Caco-2 (cell line): ENCODE measurements at places on chromosomes 4 and X. TPM values are rescaled to one million over a fixed set of nuclear protein-coding genes. Genes with fewer than 3 reads are reported as not detected.

DNA sequence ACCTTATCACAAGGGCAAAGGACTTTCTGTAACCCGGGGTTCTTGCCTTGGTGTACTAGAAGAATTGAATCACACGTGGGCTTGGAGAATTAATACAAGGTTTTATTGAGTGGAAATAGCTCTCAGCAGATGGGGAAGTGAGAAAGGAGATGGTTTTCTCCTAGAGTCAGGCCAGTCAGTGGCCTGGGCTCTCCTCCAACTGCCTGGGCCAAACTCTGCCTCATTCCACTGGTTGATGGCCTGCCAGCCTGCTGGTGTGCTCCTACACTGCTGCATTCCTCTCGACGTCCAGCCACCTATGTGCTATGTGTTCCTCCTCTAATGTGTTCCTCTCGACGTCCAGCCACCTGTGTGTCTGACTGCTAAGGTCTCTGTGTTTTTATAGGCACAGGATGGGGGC is 35.3 kb upstream of the SPIN2A start:
- H3K4me3 ChIP-seq: no peak overlapping the region
- no peak overlapping the region for H3K27ac ChIP-seq
- H3K27me3 ChIP-seq: no peaks in the 10 kb centered on the region
- H3K4me1 ChIP-seq: no peaks in the 10 kb centered on the region
- DNase-seq: no peak

DNA sequence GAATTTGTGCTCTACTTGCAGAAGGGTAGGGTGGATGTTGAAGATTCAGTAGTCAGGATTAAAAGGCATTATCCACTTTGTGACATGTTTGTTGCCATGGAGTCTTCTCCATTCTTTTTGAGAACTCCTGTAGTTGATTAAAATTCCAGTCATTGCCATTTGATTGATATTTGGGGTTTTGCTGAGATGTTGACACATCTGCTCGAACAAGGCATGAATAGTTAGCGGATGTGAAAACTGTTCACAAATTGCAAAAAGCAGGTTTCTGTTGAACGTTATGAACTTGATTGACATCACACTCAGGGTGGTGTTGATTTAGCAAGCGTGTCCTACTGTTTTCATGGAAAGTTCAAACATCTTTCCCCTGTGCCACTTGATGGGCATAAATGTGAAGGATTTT is 16.9 kb downstream of the LIMCH1 start:
- H3K27me3 ChIP-seq: no peaks in the 10 kb centered on the region
- no peak overlapping the region for H3K27ac ChIP-seq
- H3K4me1 ChIP-seq: no peaks in the 10 kb centered on the region
- no peak for DNase-seq
- H3K4me3 ChIP-seq: no peak overlapping the region

DNA sequence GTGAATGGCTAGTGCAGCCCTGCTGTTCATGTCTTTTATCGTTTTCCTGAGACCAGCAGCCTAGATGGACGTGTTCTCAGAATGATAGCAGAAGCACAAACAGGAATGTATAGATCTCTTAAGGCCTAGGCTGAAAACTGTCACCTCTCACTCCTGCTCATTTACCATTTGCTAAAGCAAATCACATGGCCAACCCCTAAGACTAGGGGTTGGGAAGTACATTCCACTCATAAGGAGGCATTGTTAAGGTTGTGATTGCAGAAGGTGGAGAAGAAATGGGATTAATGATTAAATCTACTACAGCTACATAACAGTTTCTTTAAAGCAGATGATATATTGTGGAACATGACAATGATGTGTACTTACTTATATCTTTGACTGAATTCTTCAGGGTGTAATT is 536.8 kb upstream of the FTHL17 start:
- H3K4me1 ChIP-seq: no peaks in the 10 kb centered on the region
- no peaks in the 10 kb centered on the region for H3K27me3 ChIP-seq
- no peak for DNase-seq
- H3K36me3 ChIP-seq: no peaks in the 10 kb centered on the region

DNA sequence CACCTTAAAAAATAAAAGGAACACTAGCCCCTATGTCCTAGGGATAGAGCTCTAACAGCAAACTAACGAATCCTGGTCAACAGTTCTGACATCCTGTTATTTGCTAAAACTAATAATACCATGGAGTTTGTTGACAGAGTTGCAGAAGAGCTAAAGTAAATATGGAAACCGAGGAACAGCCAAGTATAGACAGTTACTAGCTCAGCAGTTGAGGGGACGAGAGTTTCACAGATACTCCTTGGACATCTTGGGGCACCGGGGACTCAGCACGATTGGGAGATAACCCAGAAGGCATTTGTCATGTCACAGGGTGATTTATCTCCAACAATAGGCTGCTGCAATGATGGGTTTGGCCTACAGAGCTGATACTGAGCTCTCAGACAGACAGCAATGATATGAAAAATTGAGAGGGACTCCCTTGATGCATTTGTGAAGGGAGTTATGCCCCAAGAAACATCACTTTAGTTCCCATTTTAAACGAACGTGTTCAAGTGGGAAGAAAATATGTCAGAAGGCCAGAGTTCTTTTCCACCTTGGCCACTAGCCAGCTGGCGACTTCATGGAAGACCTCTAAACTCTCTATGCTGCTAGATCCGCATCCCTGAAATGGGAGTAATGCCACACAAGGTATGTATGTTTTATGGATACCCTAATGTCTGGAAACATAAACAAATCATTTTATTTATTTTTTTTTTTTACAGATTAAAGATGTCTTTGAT is 48.6 kb downstream of the TSC22D3 start:
- H3K4me1 ChIP-seq: no peaks in the 10 kb centered on the region
- H3K4me3 ChIP-seq: no peak overlapping the region
- no peak for DNase-seq
- H3K36me3 ChIP-seq: no peaks in the 10 kb centered on the region
- no peaks in the 10 kb centered on the region for H3K27me3 ChIP-seq
- no peak overlapping the region for H3K27ac ChIP-seq

GRCh38 chr4:23388255-23388654 is 501.6 kb downstream of the PPARGC1A start:
- H3K36me3 ChIP-seq: no peaks in the 10 kb centered on the region
- H3K4me3 ChIP-seq: no peak overlapping the region
- DNase-seq: no peak
- H3K27ac ChIP-seq: no peak overlapping the region
- no peaks in the 10 kb centered on the region for H3K4me1 ChIP-seq

GRCh38 chr4:107799669-107800450 is 24.9 kb upstream of the SGMS2 start:
- H3K4me3 ChIP-seq: peak overlapping the region; percentile 17
- no peaks in the 10 kb centered on the region for H3K27me3 ChIP-seq
- no peaks in the 10 kb centered on the region for H3K36me3 ChIP-seq
- H3K27ac ChIP-seq: no peak overlapping the region

DNA sequence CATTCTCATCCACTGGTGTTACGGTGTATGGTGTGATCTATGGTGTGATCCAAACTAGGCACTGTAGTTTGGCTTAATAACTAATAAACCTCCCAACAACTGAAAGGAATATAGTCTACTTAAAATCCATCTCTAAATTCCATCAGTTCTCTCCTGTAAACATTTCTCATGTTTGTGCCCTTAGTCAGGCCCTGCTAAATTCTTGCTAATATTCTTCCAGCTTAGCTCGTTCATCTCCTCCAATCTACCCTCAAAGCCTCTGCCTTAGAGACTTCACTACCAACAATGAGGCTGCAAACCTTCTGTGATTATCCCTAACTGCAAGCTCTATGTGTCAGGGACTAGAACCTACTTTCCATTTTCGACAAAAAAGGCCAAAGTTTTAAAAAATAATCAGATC is 28.1 kb downstream of the ZAR1 start:
- no peaks in the 10 kb centered on the region for H3K4me1 ChIP-seq
- H3K27me3 ChIP-seq: no peaks in the 10 kb centered on the region
- H3K36me3 ChIP-seq: no peaks in the 10 kb centered on the region
- DNase-seq: no peak
- no peak overlapping the region for H3K4me3 ChIP-seq

DNA sequence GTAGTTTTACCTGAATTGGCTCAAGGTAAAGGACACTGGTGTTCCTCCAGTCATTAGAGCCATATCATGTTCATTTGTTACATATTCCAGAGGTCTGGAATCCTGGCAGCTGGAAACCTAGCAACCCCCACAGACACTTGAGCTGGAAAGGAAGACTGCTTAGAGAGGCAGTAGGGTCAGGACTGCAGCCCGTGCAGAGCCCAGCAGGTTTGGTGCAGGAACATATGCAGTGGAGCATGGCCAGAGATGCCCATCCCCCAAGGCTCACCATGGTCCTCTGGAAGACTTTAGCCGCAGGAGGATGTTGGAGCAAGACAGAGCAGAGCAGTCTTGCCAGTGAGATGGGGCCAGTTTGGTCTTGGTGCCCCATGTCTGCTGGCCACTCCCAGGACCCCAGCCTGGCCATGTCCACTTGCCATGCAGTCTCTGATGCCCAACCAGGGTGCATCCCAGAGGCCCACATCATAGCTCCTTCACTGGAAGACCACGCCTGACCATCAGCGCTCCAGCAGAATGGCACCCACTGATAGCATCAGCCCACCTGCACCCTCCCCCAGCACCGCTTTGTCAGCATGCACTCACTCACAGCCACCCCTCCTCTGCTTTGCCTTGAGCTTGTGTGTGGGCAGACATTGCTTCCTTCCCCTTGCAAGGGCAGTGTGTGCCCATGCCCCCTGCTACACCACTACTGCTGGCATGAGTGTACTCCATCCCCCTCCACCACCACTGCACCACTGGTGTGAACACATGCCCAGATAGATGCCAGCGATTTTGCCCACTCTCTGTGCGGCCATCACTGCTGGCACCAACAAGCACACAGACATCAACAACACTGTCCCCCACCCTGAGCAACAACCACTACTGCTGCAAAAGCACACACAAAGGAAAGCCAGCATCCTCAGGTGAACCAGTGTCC is 190.3 kb upstream of the SPOCK3 start:
- H3K4me1 ChIP-seq: no peaks in the 10 kb centered on the region
- no peak for DNase-seq
- no peaks in the 10 kb centered on the region for H3K27me3 ChIP-seq
- no peaks in the 10 kb centered on the region for H3K36me3 ChIP-seq

- H3K36me3 ChIP-seq: no peaks in the 10 kb centered on the region; the same call in 1 of the 2 replicates
- DNase-seq: no peak
- H3K27ac ChIP-seq: no peak overlapping the region
- no peak overlapping the region for H3K4me3 ChIP-seq
- H3K4me1 ChIP-seq: no peaks in the 10 kb centered on the region
Measured at GRCh38 chr4:3408793-3409330, 32.9 kb upstream of the HGFAC start.

PKD2 gene
- total RNA-seq: 7.3 and 7.9 TPM in 2 replicates

RNF212 gene
- not detected in 2 replicates for total RNA-seq

RAB40AL gene
- total RNA-seq: 0.39 and 0.95 TPM in 2 replicates

DGAT2L6 gene
- total RNA-seq: not detected in 2 replicates

PHOX2B gene
- not detected in 2 replicates for total RNA-seq

ODAPH gene
- total RNA-seq: not detected in 2 replicates

EDA gene
- total RNA-seq: 0.67 and 0.98 TPM in 2 replicates

UGT2B11 gene
- 0.35 TPM in 1 of 2 replicates, not detected in the other for total RNA-seq
